ENCODE measurements at places on chromosomes 16 and 17. TPM values are rescaled to one million over a fixed set of nuclear protein-coding genes. Genes with fewer than 3 reads are reported as not detected.

GDPD1 gene
- total RNA-seq: 40.7 TPM

MNT gene
- 18.8 TPM for total RNA-seq

CMTM2 gene
- total RNA-seq: not detected

TERB1 gene
- total RNA-seq: not detected

SKAP1 gene
- 0.31 TPM for total RNA-seq

CPHXL2 gene
- total RNA-seq: not detected

SNAI3 gene
- total RNA-seq: not detected

TSPOAP1 gene
- 91.7 TPM for total RNA-seq

OR2C1 gene
- total RNA-seq: 0.94 TPM

All from parietal lobe (tissue), 2 donors.